ENCODE measurements at places on chromosomes 5 and 9.

GRCh38 chr5:69498384-69498783 lies 5.8 kb downstream of the OCLN start:
- no peak for DNase-seq

- DNase-seq: no peak
Observed at GRCh38 chr9:125150349-125151245, 7.3 kb upstream of the SCAI start.

DNA sequence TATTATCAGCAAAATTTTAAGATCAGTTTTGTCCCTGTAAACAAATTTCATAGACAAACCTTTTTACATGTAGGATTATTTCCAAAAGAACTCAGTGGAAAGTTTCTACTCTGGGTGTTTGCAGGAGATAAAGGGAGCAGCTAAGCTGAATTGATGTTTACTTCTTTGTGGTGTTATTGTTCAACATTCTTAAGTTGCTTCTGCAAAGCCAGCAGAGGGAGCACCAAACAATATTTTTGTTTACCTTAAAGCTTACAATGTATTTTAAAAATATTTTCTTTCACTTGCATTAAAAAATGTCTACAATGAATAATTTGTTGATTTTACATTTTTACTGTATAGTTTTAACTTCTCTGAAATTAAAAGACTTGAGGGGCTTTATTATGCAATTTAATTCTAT lies 135.4 kb downstream of the ATG10 start:
- no peak for DNase-seq

DNA sequence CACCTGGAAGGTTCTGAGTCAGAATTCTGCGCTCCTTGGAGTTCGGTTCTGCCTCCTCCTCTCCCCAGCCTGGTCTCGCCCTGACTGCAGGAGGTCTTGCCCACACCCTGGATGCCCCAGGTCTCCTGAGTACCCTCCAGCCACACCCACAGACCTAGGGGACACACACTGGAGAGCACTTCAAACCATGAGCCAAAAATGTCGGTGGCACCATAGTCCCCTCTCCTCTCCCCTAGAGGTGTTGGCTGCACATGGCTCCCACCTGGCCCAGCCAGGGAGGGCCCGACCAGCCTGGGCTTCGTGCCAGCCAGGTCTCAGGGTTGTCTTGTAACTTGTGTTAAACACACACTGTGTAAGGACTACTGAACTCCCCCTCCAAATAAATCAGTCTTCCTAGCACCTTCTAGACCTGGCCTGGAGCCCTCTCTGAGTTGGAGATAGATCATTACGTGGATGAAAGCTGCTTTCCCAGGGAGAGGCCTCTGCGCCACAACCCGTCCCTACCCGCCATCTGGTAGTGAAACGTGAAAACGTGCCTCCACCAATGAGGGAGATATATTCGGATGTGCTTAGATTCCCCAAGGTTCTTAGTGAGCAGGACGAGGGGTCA lies 49.9 kb upstream of the CTSL start:
- no peak for DNase-seq

DNA sequence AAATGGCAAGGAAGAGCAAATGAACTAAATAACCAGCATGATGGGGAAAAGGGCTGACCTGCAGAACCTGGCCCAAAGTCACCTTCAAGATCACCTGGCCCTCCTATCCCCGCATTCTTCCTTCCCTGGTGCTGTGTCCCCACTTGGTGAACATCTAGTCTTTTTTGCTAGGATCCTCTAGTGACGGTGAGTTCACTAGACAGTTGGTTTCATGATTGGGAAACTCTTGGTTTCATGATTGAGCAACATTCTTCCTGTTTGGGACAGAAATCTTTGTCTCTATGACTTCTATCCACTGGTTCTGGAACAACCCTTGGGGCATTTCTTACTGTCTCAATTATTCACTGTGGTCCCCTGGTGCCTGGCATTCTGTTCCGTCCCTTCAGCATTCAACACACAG lies 50.2 kb upstream of the DAB2IP start:
- DNase-seq: no peak

DNA sequence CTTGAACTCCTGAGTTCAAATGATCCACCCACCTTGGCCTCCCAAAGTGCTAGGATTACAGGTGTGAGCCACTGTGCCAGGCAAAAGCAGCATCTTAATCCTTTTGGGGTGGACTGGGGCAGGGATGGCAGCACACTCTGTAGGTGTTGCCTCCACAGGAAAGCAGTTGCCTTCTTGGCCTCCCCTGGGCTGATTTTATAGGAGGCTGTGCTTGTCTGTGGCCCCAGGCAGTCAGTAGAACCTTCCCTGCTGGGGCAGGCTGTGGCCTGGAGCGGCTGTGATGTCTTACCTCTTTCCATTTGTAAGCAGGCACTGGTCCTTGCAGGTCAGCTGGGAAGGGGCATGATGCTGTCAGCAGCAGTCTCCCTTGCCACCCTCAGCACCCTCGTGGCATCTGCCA lies 49.8 kb downstream of the PRRC2B start:
- DNase-seq: no peak

DNA sequence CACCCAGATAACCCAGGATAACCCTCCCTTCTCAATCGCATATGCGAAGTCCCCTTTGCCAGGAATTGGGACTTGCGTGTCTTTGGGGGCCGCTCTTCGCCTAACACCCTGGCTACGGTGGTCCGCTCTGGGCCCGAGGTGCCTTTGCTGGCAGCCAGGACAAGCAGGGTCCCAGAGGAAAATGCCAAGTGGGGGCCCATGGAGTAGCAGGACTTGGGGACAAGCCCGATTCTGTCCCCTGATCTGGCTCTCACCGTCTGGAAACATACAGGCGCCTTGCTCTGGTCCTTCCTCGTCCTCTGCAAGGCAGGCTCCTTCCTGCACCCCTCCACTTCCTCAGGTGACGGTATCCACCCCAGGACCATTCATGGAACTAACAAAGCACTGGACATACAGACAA lies 78.1 kb upstream of the UNC5A start:
- no peak for DNase-seq

GRCh38 chr5:168202996-168203395 lies 88.4 kb upstream of the WWC1 start:
- DNase-seq: no peak

GRCh38 chr5:53779541-53779981 lies 219.1 kb downstream of the NDUFS4 start:
- DNase-seq: no peak

- DNase-seq: no peak
Observed at GRCh38 chr5:104635227-104635626, 1072.6 kb upstream of the NUDT12 start.

GRCh38 chr9:35686222-35687203 lies 3.2 kb downstream of the TPM2 start:
- no peak for DNase-seq
